ENCODE measurements at places on chromosomes 13 and 19.
A peak's percentile ranks its signal among the peaks of the same experiment; 100 is the strongest.

GRCh38 chr13:47594833-47595232 lies 406.2 kb downstream of the SUCLA2 start:
- no peaks in the 10 kb centered on the region for H3K27me3 ChIP-seq
- no peaks in the 10 kb centered on the region for H3K4me1 ChIP-seq
- H3K27ac ChIP-seq, result no peak overlapping the region
- H3K36me3 ChIP-seq, result no peaks in the 10 kb centered on the region

DNA sequence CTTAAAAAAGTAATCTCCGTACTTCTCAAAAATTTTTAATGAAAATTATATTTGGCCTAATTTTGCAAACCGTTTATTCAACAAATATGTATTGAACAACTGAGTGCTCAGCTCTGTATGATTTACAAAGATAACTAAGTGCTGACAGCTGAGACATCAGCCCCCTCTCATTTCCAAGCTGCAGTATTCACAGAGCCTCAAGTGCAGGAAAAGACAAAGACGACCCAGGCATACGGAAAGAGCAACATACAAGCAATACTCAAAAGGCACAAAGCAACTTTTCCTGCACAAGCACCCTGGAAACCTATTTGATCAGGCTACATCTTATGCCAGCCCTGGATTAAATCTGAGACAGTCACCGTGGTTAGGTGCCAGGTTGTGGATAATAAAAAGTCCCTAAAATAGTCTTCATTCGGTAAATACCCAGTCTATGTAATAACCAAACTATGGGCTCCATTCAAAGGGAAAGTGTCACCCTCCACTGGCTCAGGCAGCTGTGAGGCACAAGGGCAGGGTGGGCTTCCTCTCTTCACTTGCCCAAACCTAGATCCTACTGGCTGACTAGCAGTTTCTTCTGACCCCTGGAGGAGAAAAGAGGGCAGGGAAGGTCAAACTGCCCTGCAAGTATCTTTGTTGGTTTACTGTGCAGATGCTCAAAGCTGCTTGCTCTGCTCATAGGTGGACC lies 65.5 kb downstream of the TBC1D4 start:
- H3K27ac ChIP-seq, result peak overlapping the region; percentile 11
- peaks cover 37% of the 10 kb centered on the region for H3K4me1 ChIP-seq
- H3K4me3 ChIP-seq, result no peak overlapping the region
- peaks cover 3% of the 10 kb centered on the region for H3K36me3 ChIP-seq
- no peak for DNase-seq
- no peaks in the 10 kb centered on the region for H3K27me3 ChIP-seq

DNA sequence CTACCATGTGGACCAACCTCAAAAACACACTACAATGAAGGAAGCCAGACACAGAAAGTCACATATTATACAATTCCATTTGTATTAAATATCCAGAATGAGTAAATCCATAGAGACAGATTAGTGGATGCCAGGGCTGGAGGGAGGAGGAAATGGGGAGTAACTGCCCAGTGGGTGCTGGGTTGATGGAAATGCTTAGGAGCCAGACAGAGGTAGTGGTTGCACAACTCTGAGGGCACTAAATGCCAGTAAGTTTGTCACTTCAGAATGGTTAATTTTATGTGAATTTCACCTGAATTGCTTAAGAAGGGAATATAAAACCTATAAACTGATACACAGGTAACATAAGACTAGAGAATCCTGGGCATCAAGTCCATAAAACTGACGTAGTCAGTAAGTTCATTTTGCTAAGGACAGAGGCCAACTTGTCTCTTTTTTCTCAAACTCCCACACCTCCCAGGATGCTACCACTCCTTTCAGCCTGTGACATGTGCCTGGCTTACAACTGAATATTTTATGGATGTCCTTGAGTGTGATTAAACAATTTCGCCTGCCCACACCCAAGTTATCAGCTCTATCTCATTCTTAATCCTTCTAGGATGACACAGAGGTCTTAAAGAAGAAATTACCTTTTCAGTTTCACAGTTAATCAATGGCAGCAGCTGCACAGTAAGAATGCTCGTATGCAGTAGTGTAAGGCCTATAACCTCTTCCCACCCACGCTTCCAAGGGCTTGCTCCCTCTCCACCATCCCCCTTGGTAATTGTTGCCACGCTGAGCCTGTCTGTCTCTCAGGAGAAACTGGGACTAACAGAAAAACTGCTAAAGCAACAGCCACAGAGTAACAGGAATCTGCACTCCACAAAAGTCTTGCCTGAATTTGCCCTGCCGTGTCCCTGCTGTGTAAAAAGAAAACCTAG lies 5.9 kb upstream of the MLNR start:
- no peak overlapping the region for H3K27ac ChIP-seq
- no peak overlapping the region for H3K4me3 ChIP-seq
- peaks cover 4% of the 10 kb centered on the region for H3K4me1 ChIP-seq
- DNase-seq, result no peak
- peaks cover 32% of the 10 kb centered on the region for H3K27me3 ChIP-seq

DNA sequence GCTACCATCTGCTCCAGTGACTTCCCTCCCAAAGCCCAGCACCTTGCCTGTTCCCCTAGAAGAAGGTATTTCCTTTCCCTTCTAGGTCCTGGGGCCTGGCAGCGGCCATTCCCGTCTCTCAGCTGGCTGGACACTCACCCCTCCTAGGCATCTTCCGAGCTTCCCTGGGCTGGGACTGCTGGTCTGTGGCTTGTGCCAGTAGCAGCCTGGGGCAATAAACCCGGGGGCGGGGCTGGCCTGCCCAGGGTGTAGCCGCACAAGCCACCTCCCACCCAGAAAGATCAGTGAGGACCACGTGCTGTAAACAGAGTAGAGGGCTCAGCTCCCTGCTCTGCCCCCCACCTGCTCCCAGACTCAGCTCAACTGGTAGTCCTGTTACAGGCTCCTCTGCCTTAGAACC lies 15.0 kb downstream of the LIPE start:
- H3K4me1 ChIP-seq, result peaks cover 13% of the 10 kb centered on the region
- H3K27me3 ChIP-seq, result no peaks in the 10 kb centered on the region
- no peaks in the 10 kb centered on the region for H3K36me3 ChIP-seq
- H3K4me3 ChIP-seq, result no peak overlapping the region

DNA sequence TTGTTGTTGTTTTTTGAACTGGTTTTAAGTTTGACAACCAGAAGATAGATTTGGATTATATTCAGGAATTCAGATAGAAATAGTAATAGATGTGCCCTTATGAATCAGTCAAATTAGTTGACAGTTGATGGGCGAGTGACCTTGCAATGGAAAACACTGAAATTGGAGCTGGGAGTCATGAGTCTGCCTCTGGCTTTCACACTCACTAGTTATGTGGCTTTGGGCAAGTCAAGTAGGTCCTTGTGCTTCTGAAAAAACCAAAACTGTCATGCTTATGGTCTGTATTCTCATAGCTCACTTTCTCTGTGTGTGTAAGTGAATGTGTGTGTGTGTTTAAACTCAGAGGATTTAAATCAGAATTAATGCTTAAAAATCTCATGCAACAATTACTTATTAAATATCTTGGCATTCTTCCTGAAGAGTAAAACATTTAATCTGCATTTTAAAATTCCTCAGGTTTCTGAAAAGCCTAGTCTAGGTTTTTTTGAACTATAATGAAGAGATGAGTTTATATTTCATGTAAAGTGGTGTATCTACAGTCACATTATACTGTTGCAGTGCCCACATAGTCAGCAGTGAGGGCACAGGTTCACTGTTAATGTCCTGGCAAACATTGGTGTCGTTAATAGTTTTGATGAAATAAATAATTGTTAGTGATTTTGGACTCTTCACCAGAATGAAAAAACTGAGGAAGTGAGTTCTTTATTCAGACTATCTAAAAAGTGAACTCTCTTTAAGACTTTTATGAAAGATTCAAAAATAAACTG lies 32.5 kb downstream of the UCHL3 start:
- DNase-seq, result no peak
- H3K27me3 ChIP-seq, result no peaks in the 10 kb centered on the region
- H3K4me3 ChIP-seq, result no peak overlapping the region
- peaks cover 19% of the 10 kb centered on the region for H3K36me3 ChIP-seq

- no peaks in the 10 kb centered on the region for H3K4me1 ChIP-seq
- no peak overlapping the region for H3K4me3 ChIP-seq
- no peaks in the 10 kb centered on the region for H3K36me3 ChIP-seq
These were observed 285.9 kb downstream of the RFC3 start for GRCh38 chr13:34103854-34104253.

GRCh38 chr13:113393226-113393562 lies 29.3 kb upstream of the GRTP1 start:
- H3K4me3 ChIP-seq, result peak overlapping the region; percentile 92
- peaks cover 5% of the 10 kb centered on the region for H3K4me1 ChIP-seq
- H3K27me3 ChIP-seq, result no peaks in the 10 kb centered on the region
- no peak for DNase-seq
- no peaks in the 10 kb centered on the region for H3K36me3 ChIP-seq
- H3K27ac ChIP-seq, result no peak overlapping the region

DNA sequence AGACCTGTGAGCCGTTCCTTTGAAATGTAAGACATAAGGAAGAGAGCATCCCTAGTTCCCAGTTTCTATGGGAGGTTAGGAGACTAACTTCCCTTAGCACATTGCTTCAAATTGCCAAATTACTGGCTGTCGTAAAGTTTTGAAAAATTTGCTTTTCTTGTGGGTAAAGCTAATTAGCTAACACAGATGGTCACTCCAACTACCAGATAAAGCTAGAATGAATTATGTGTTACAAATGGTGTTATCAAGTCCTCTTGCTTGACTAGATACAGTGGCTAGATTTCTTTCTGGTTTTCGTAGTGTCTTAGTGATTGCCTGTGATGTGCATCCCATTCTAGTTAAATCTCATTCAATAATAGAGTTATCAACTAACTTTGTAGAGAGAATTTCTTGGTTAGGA lies 416.6 kb upstream of the ATXN8OS start:
- H3K27me3 ChIP-seq, result no peaks in the 10 kb centered on the region
- no peaks in the 10 kb centered on the region for H3K36me3 ChIP-seq
- no peak overlapping the region for H3K27ac ChIP-seq
- no peak overlapping the region for H3K4me3 ChIP-seq
- peaks cover 3% of the 10 kb centered on the region for H3K4me1 ChIP-seq
- no peak for DNase-seq

DNA sequence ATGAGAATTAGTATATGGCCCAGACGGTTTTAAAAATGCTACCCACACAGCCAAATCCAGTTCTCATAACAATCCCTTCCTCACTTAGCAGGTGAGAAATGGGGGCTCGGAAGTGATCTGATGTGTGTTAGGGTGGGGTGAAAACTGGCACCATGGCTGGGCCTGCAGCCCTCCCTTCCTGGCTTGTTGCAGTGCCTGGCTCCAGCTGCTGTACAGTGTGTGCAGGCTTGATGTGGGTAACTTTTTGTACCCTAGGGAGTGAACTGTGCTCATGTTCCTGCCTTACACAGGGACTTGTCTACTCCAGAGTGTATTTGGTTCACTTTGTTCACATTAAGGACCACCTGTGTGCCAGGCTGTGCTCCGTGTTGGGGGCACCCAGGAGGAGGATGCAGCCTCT lies 177.2 kb downstream of the LMO7 start:
- H3K4me3 ChIP-seq, result no peak overlapping the region
- H3K4me1 ChIP-seq, result no peaks in the 10 kb centered on the region

DNA sequence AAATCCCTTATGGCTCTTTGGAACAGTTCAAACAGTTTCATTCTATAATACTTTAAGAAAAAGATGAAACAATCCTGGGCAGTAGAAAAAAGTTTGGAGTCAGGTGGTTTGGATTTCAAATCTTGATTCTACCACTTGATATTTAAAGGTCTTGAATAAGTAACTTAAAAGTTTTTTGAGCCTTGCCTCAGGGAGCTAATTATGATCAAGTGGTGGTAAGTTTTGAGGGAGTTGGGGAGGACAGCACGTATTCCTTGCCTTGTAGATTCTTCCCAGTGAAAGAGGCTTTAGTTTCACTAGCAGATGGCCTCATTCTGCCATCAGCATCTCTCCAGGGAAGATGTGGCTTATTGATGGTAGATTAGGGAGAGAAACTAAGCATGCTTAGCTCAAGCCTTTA lies 168.4 kb upstream of the CSNK1A1L start:
- H3K36me3 ChIP-seq, result no peaks in the 10 kb centered on the region
- DNase-seq, result no peak
- H3K4me1 ChIP-seq, result peaks cover 5% of the 10 kb centered on the region
- no peak overlapping the region for H3K27ac ChIP-seq
- H3K4me3 ChIP-seq, result no peak overlapping the region

DNA sequence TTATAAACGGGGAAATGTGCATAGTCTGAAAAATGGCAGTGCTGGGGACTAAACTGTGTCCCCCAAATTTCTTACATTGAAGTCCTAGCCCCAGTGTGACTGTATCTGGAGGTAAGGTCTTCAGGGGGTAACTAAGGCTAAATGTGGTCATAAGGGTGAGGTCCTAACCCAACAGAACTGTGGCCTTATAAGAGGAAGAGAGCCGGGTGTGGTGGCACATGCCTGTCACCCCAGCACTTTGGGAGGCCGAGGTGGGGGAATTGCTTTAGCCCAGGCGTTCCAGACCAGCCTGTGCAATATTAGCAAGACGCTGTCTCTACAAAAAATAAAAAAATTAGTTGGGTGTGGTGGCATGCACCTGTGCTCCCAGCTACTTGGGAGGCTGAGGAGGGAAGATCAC lies 17.8 kb downstream of the PROZ start:
- peaks cover 37% of the 10 kb centered on the region for H3K36me3 ChIP-seq
- no peaks in the 10 kb centered on the region for H3K27me3 ChIP-seq
- H3K4me3 ChIP-seq, result no peak overlapping the region
- no peak for DNase-seq
- H3K27ac ChIP-seq, result peak overlapping the region; percentile 85

DNA sequence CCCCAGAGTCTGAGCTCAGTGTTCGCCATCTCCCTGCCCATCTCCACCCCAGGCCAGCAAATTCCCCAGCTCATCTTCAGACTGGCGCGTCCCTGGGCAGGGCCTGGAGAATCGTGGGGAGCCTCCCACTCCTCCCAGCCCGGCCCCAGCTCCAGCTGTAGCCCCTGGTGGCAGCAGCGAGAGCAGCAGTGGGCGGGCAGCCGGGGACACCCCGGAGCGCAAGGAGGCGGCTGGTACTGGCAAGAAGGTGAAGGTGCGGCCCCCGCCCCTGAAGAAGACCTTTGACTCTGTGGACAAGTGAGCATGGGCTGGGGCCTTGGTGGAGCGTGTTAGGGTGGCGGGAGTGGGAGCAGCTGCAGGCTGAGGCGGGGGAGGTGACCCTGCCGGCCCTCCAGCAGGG lies 8.4 kb upstream of the PRR19 start:
- H3K4me3 ChIP-seq, result no peak overlapping the region
- no peak for DNase-seq
- no peaks in the 10 kb centered on the region for H3K27me3 ChIP-seq
- H3K4me1 ChIP-seq, result peaks cover 8% of the 10 kb centered on the region
- peaks cover 8% of the 10 kb centered on the region for H3K36me3 ChIP-seq

DNA sequence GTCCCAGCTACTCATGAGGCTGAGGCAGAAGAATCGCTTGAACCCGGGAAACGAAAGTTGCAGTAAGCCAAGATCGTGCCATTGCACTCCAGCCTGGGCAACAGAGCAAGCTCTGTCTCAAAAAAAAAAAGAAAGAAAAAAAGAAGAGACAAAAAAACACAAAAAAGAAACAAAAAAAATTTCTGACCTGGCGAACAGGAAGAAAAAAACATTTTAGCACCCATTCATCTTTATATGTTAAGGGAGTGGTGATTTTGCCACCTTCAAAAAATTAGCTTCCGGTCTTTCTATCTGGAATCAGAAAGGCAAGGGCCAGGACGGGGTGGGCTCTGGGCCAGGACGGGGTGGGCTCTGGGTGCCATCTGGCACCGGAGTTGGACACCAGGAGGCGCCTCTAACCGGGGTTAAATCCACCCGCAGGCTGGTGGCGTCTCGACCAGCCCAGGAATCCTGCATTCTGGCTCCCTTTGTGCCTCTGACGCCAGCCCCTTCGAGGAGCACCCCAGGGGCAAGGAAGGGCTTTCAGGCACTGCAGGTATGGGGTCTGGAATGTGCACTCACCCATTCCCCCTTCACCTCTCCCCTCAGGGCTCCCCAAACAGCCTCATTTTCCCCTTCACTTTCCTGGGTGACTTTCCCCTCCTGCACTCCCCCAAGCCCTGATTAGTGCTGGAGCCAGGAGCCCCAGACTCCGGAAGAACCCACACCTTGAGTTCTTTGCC lies 10.4 kb upstream of the ZSWIM4 start:
- peaks cover 15% of the 10 kb centered on the region for H3K4me1 ChIP-seq
- H3K27me3 ChIP-seq, result no peaks in the 10 kb centered on the region
- H3K27ac ChIP-seq, result peak overlapping the region; percentile 76
- peak overlapping the region; percentile 57 for H3K4me3 ChIP-seq

Measured in type B pancreatic cell (in vitro differentiated cells).